ENCODE measurements at places on chromosomes 4 and X.

DNA sequence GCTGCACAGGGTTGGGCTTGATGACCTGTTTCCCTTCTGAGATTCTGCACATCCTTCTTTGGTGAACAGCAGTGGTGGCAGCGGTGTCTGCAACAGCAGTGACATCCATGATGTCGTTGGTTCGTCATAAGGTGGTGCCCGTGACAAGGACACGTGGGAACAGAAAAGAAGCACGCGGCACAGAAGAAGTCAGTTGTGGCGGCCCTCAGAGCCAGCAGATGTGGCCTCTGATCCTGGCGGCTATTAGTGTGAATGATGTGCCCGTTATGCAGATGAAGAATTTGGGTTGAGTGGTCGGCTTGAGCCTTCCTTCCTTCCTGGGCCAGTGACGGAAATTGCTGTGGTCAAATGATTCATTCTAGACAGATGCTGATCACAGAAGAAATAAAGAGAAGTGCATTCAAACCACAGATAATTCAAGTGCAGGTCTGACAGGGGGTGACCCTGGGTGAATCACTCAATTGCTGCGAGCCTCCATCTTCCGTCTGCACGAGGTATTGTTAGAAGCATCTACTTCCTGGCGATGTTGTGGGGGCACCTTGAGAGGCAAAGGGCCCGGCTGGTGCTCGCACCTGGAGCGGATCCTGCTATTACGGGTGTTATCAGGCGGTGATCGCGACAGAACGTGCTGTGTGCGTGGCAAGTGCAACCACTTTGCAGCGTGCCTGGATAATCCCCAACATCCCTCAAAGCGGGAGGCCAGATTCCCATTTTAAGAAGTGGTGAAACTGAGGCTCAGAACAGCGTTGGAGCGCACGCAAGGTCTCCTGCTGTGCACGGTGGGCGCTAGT is 215.2 kb upstream of the PSAPL1 start:
- DNase-seq, result peak; percentile 83

DNA sequence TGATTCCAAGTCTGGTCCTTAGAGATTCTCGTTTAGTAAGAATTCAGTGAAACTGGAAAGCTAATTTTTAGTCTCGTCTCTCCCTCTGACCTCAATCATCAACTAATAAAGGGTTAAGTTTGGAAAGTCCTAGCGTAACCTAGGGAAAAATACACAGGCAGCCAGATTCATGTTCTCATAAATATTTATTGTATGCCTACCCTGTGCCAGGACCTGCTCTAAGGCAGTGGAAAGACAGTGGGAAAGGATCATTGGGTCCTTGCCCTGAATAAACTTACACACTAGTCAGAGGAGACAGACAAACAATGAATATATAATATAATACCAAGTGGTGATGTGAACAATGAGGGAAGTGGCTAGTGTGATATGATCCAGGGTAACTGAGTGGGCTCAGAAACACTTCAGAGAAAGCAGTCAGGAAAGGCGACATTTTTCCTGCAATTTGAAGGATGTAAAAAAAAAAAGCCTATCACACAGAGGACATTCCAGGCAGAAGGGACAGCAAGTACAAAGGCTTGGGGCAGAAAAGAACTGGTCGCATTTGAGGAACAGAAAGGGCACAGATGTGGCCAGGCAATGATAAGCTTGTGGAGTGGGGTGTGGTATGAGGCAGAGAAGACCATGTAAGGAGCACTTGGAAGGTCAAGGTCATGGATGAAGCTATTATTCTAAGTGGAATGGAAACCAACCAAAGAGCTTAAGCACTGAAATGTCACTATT is 128.8 kb downstream of the AMELX start:
- no peak for DNase-seq

GRCh38 chr4:48340276-48340964 is 909 bp upstream of the SLAIN2 start:
- DNase-seq, result no peak

DNA sequence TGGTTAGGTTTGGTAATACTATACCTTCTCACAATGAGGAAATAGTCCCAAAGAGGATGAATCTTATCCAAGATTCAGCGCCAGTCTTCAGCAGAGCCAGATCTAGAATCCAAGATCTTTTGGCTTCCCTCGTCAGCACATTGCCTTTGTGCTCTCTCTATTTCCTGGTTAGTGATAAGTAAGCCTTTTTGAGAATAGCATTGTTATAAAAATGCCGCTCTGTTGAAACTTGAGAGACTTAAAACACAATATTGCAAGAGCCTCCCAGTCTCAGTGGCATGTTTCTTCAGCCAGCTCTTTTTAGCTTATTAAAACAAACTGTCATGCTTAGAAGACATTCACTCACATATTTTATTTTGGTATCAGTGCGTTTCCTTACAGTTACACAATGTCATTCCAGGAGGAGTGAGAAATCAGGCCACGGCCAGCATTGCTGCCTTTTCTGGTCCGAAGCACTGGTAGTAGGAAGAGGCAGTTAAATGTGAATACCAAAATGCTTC is 141.4 kb downstream of the KLHL8 start:
- no peak for DNase-seq

DNA sequence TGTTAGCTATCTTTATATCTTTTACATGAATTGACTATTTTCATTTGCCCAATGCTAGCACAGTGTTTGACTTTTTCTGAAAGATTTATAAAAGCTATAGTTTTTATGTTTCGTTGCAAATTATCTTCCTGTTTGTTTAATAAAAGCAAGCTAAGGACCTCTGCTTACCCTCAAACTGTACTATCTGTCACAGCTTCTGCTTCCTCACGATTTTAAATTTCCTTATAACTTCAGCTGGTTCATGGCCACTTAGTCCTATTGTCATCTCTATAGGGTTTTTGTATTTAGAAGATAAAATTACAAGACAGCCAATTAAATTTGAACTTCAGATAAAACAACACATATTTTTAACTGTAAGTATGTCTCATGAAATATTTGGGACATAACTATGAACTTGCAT is 494.0 kb downstream of the PDGFC start:
- no peak for DNase-seq

- no peak for DNase-seq
These were observed 125.4 kb downstream of the AMMECR1 start for GRCh38 chrX:110192516-110192915.

DNA sequence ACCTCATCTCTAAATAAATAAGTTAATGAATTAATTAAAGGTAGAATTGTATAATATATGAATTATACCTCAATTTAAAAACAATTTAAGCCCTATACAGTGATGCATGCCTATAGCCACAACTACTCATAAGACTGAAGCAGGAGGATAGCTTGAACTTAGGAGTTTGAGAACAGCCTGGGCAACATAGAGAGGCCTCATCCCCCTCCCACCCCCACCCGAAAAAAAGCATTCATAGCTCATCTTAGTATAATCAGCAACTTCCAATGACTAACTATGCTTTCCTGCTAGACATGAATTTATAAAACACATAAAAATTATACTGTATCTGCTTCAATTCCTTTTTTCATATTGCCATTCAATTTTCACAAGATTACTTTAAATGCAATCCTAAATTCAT is 1.6 kb downstream of the LRBA start:
- no peak for DNase-seq

- DNase-seq, result no peak
These were observed 311.1 kb downstream of the CAMK2D start for GRCh38 chr4:113450295-113451080.

DNA sequence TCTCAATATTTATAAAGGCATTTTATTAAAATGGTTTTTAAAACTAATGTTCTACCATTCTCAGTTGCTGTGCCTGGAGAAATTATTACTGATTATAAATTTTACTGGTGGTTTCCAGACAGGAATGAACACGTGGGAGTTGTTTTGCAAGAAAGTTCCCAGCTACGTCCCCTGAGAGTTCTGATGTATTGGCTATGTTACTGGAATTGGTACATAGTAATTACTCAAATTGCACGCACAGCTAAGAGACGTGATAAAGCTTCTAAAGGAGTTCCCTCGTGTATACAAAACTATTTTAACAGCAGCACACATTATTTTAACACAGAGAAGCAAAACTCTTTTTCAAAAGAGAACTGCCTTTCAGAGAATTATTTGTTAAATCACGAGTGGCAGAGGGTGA is 292.2 kb downstream of the NLGN4X start:
- peak; percentile 31 for DNase-seq

All from fibroblast of skin of left biceps (primary cell).